ENCODE measurements at places on chromosomes 5 and 9.
A peak's percentile ranks its signal among the peaks of the same experiment; 100 is the strongest.

DNA sequence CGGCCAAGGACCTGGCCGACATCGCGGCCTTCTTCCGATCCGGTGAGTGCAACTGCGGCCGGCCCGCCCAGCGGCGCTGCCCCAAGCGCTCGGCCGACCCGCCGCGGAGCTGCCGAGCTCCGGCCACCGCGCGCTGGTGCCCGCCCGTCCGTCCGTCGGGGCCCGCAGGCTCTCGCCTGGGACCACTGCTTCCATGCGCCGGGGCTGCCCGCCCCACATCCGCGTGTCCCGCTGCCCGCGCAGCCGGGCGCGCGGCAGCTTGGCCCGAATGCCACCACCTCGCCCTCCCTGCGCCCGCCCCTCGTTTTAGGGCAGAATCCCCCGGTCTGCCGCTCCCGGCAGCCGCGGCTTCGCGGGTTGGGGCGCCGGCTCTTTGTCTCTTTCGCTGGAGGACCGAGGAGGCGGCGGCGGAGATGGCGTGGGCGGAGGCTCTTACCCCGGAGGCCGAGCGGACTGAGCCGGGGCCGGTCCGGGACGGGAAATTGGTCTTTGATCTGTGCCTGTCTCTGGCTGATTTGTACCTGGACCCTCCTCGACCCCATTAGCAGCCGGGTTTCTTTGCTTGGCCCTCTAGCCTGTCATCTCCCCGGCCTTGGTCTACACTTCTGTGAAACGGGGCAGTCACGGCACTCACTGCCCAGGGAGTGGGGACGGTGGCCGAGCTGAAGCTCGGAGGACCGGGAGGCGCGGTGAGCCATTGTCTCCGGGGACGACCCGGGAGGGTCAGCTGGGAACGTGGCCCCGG, 871 bp downstream of the TRIO start:
- no peak for DNase-seq

DNA sequence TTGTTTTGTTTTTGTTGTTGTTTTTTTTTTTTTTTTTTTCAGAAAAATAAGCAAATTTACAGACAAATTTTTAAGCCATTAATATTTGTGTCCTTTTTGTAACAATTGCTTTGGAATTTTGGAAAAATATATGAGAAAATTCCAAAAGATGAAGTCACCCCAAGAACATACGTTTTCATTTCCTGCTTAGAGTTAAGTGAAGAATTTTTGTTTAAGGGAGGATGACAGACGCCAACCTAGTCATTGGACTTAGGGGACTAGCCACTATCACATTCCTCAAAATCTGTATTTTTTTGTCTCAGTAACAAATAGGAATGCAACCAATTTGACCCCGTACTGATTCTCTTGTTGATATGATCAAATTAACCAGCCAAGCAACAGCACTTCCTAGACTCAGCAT, 433.9 kb upstream of the SLC30A5 start:
- DNase-seq = no peak

GRCh38 chr5:107853696-107854095, 183.0 kb upstream of the EFNA5 start:
- DNase-seq = no peak

- peak; percentile 82 for DNase-seq
These were observed 32.2 kb downstream of the NSA2 start for GRCh38 chr5:74798977-74799911.

DNA sequence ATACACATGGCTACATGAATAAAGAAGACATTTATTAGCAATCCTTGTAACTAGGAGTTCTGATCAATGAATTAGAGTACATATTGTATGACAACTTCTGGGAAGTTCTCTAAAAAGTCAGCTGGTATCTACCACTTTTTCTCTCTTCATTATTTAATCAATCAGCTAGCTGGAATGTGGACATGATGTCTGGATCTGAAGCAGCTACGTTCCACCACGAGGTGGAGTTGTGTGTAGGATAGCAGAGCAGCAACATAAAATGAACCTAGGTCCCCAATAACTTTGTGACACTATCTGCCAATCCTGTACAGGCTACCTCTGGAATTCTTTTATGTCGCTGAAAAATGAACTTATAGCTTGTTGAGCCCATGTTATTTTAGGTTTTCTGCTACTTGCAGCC, 32.9 kb upstream of the ENTREP1 start:
- DNase-seq = no peak

GRCh38 chr9:112005939-112006338, 109.3 kb downstream of the UGCG start:
- no peak for DNase-seq

DNA sequence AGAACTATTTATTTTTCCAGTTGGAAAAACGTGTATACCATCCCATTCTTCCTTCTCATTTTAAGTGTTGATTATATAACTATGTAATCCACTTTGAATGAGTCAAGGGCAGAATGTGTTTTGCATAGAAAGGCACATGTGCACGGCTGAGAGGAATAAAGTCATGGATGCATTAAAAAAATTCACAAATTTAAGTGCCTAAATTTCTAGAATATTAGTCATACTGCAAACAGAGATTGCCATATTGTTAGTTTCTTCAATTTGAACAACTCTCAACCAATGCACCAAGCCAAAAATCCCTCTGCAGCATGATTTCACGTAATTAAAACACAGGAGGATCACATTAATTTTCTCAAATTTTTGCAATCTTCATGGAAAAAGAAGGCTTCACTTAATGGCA, 166.3 kb downstream of the MPDZ start:
- no peak for DNase-seq

GRCh38 chr5:137287569-137287968, 211.6 kb downstream of the SPOCK1 start:
- DNase-seq = no peak

DNA sequence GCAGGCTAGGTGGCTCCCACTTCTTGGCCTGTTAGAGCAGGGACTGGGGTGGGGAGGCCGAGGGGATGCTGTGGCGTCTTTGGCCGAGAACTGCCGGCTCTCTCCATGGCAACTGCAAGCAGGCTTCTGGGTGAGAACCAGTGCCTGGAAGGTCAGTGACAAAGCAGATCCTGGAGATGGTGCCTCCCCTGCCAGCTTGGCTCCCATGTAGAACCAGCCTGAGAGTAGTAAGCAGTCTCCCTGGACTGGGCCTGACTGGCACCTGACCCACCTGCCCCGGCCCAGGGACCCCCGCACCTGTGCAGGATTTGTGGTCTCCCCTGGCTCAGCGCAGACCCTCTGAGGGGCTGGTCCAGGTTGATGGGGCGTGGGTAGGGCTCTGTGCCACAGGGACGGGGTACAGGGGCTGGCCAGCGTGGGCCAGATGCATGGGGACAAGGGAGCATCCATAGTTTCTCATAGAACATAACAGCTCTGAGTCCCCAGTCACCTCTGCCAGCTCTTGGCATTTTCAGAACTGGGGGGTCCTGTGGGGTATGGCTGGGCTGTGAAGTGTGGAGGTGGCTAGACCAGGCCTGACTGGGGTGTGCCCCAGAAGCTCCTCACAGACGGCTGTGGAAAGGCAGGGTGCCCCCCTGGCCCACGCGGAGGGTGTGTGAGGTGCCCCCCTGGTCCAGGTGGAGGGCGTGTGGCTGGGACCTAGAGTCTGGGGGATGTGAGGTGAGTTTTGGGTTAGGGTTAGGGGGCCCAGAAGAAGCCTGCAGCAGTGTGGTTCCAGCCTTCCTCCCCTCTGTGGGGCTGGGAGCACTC, 22.2 kb downstream of the CACNA1B start:
- no peak for DNase-seq

DNA sequence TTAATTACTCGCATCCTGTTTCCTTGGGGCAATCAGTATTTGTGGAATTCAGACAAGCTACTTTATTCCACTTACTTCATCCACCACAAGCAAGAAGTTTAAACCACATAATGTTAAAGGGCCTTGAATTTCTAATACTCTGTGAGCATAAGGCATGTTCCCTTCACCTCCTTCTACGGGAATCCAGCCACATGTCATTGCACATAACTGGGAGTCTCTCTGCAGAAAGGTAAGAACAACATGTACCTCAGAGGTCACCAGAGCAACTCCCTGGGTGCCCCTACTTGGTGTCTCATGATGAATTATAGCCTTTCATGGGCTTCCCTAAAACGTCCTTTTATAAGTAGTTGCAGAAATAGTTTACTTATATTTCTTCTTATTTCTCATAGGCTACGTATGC, 553.2 kb downstream of the DTWD2 start:
- DNase-seq = no peak

DNA sequence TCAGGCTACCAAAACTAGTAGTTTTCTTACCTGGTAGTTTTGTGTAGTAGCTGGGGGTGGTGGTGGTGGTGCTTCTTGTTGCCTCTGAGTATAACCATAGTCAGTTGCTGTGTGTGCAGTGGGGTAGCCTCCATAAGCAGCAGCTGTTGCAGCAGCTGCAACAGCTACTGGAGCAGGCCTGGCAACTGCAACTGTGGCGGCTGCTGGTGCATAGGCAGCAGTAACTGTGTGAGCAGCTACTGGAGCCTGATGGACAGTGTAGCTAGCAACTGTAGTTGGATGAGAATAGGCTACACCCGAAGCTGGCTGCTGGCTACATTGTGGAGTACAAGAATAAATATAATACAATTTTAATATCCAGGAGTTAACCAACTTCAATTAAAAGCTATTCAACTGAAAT, 24.7 kb downstream of the ZFR start:
- DNase-seq = peak; percentile 13

GRCh38 chr9:20549053-20549452, 73.2 kb downstream of the MLLT3 start:
- no peak for DNase-seq

DNA sequence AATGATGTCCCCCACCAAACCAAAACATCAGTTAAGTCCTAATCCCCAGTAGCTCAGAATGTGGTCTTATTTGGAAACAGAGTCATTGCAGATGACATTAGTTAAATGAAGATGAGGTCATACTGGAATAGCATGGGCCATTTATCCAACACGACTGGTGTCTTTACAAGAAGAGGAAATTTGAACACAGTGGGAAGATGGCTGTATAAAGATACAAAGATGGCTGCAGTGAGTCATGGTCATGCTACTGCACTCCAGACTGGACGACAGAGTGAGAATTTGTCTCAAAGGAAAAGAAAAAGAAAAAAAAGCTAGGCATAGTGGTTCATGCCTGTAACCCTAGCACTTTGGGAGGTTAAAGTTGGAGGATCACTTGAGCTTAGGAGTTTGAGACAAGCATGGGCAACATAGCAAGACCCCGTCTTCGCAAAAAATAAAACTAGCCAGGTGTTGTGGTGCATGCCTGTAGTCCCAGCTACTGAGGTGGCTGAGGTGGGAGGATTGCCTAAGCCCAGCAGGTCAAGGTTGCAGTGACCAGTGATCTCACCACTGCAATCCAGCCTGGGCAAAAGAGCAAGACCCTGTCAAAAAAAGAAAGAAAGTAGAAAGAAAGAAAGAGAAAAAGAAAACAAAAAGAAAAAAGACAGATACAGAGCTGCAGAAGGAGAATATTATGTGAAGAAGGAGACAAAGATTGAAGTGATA, 130.0 kb upstream of the CDKN2B start:
- DNase-seq = no peak

DNA sequence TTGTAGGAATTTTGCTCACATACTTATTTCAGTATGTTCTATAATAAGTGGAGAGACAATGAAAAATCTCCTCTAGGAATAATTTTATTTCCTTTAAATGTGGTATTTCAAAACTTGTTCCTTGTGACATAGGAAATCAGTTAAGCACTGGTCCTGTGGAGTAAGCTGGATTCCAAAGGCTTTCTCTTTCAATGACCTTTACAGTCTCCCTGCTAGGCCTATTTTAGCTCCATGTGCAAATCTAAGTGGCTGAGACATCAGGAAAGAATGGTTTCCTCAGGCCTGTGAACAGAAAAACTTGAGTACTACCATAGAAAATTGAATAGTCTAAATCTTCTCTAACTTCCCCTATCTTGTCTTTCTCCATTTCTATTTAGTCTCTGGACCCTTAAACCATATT, 514.2 kb upstream of the TLE4 start:
- no peak for DNase-seq

- no peak for DNase-seq
These were observed 23.9 kb upstream of the TMC1 start for GRCh38 chr9:72497447-72498046.

- no peak for DNase-seq
These were observed 5.9 kb downstream of the ARSB start for GRCh38 chr5:78979117-78979742.

DNA sequence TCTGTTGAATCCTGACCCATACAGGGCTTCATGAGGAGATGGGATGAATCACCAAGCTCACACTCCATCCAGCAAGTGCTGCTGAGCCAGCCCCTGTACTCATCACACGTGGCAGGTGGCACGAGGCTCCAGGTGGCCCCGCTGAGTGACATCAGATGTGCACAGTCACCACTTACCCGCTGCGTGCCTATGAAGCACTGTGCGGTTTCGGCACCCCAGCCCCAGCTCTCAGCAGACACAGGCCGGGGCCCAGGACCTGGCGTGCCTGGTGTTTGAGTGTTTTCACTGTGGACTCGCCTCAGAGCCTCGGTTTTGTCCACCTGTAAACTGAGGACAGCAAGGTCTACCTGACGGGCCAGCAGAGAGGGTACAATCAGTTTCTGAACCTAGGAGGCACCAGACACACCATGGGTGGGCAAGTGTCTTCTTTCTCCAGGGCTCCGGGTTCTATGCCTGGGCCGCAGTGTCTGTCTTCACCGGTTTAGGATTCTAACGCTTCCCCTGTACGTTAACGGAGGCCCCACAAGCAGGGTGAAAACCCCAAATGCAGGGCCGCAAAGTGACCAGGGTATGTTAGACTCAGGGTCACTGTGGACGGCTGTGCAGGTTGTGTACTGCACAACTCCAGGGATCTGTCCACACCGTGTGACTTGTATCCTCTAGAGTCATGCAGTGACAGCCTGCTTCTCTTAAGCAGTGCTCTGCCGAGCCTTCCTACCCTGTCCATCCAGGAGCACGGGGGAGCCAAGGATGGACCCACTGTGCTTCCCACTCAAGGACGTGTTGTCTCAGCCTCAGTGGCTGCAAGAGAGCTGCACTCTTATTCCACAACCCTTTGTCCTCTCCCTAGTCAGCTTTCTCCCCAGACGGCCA, 44.3 kb upstream of the COL5A1 start:
- DNase-seq = no peak

GRCh38 chr5:115424030-115424429, 120.5 kb downstream of the FEM1C start:
- no peak for DNase-seq

GRCh38 chr9:38286357-38286756, 106.1 kb upstream of the ALDH1B1 start:
- no peak for DNase-seq

DNA sequence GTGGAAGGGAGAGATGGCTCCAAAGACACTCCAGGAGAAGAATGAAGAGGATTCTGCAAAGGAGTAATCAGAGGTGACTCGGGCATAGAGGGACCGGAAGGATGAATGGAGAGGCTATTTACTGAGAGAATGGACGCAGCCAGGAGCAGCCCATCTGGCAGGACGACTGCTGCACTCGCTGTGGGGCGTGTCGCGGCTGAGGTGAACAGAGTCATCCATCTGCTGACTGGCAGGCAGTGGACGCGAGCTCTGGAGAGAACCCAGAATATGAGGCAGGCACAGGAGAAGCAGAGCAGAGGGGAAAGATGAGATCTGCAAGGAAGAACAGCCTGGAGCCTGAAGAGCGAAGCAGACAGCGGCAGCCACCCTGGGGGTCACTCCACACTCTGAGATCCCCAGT, 16.4 kb downstream of the FGF1 start:
- no peak for DNase-seq

GRCh38 chr5:86623785-86624483, 6.2 kb downstream of the COX7C start:
- DNase-seq = no peak
